GM04503 (cell line): ENCODE measurements at places on chromosomes 12 and 14.

GRCh38 chr14:102927878-102928411 is 5.5 kb downstream of the AMN start:
- no peak for DNase-seq

- DNase-seq, result no peak
Observed at GRCh38 chr14:33792009-33792719, 158.7 kb downstream of the EGLN3 start.

GRCh38 chr12:128008341-128008740 is 258.6 kb upstream of the TMEM132C start:
- DNase-seq, result no peak

DNA sequence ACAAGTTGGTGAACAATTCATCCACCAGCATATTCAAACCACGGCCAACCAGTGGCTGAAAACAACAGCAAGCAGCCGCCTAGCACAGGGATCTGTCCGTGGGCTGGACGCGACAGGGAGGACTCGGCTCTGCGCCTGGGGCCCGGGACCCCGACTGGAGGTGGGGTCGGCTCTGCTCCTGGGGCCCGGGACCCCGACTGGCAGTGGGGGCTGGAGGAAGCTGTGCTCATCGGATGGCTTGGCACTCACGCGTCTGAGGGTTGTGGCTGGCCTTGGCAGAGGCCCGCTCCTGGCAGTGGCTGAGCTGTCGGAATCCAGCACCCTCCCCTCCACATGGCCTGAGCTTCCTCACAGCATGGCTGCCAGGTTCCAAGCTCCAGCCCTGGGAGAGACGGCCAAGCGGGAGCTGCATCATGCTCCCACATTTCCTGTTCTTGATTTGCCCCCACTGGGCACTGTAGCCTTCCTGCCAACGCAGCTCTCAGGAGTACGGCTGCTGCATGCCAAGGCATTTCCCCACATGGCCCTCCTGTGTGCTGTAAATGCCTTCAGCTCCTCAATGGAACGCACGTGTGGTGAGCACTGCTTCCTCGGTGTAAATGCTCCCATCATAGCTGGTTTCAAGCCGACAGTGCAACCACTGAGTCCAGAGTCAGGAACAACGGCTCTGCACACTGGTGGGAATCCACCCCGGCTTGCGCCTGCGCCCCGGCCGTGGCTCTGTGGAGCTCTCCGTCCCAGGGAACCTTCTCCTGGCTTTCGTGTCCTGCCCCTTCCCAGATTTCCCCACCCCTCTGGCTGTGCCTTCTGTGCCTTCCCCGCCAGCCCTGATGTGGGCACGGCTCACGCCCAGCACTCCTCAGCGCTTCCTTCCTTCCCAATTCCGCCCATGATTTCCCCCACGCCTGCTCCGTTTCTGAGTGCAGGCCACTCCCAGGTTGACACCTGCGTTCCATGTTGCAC is 7.3 kb upstream of the GALNT9 start:
- no peak for DNase-seq

DNA sequence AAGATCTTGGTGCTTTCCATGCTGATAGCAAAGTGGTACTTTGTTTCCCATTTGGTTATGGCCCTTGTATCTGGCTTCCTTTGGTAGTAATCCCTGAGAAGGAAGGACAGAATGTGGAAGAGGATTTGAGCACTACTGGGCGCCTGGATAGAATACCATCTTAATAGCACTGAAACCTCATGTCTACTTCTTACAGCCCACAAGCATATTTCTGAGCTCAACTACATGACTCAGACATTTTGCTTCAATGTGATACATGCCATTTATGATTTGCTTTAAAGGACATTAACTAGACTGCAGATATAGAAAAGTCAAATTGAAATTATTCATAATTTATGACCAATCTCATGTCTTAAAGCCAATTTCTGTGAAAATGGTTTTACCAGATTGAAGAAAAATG is 80.4 kb downstream of the LIN7A start:
- no peak for DNase-seq

- DNase-seq, result no peak
Observed at GRCh38 chr12:3243376-3244084, 166.4 kb downstream of the TSPAN9 start.

GRCh38 chr12:8742501-8742900 is 44.7 kb downstream of the RIMKLB start:
- DNase-seq, result peak; percentile 54

- peak; percentile 94 for DNase-seq
Observed at GRCh38 chr12:1517007-1517406, 77.4 kb downstream of the FBXL14 start.

- no peak for DNase-seq
Observed at GRCh38 chr14:49865431-49865859, 12.9 kb upstream of the NEMF start.

GRCh38 chr14:58737511-58737910 is 99.7 kb downstream of the DACT1 start:
- DNase-seq, result no peak

GRCh38 chr12:43052441-43052840 is 462.9 kb upstream of the PRICKLE1 start:
- no peak for DNase-seq

GRCh38 chr12:93426412-93426805 is 15.3 kb downstream of the UBE2N start:
- DNase-seq, result no peak

GRCh38 chr12:19799216-19799615 is 359.9 kb downstream of the AEBP2 start:
- DNase-seq, result no peak

- DNase-seq, result no peak
Observed at GRCh38 chr12:62098132-62098531, 162.1 kb upstream of the USP15 start.

GRCh38 chr12:48031135-48031960 is 27.1 kb upstream of the COL2A1 start:
- DNase-seq, result no peak

- DNase-seq, result no peak
Observed at GRCh38 chr14:72788255-72788654, 105.6 kb downstream of the DPF3 start.

- DNase-seq, result no peak
Observed at GRCh38 chr14:69999261-69999674, 120.1 kb downstream of the SMOC1 start.

DNA sequence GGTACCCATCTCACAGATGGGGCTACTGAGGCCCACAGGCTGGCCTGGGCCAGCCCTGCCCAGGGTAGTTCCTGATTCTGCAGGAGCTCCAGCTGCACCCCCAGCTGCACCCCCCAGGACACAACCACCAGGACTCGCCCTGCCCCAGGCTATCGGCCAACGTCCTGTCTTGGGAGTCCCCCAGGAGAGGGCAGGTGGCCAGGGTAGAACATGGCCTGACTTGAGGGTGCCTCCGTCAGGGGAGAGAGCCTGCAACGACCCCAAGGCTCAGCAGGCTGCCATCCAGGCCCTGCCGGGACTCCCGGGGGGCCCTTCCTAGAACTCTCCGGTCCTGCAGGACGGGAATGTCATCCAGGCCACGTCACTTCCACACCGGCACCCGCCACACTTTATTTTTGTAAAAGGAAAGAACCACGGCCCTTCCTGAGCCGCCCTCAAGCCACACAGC is 15.8 kb downstream of the JAG2 start:
- DNase-seq, result no peak

GRCh38 chr12:93130366-93131054 is 201.4 kb upstream of the EEA1 start:
- no peak for DNase-seq

DNA sequence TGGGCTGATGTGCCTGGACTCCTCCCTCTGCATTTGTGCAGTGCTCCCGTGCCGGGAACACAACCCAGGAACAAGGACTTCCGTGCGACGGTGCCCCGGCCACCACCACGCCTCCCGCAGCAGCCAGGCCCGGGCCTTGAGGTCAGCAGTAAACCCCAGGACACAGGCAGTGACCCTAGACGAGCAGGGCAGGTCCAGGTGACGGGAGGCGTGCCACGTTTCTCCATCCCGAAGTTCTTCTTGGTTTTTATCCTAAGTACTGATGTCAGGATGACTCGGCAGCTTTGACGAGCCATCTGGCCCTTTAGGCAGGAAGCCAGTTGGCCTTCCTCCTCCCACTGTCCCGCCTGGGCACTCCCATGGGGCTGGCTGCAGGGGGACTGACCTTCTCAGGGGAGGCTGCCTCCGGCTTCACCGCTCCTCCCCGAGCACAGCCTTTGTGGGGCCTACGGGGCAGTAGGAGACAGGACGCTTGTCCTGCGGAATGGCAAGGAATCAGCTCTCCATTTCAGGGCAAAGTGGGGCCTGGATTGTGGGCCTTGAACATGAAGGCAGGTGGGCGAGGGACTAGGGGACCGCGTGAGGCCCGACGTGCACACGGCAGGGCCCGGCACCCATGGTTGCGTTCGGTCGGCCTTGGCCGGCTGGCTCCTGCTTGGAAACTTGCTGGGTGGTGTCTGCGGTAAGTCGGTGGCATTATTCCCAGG is 94.1 kb downstream of the FBXL14 start:
- DNase-seq, result peak; percentile 56

DNA sequence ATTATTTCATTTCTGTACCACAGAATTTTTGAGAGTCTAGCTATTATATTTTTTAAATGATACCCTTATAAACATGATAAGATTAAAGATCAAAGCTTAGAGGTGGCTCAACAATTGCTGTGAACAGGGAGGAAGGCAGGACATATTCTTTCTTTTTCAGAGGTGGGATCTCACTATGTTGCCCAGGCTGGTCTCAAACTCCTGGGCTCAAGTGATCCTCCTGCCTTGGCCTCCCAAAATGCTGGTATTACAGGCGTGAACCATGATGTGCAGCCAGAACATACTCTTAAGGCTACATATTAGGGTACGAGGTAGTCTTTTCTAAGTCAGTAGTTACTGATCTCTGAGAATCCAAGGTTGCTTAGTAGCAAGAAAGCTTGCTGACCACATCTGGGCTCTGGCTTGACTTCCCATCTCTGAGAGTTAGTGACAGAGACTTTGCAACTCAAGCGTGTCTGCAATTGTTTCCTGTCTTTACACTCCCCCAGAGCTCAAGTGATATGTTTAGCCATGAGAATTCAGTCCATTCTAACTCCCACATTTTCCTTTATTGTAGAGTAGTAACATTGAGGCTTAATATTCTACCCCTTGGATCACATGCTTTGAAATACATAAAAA is 8.6 kb downstream of the RAB5B start:
- DNase-seq, result no peak

GRCh38 chr12:113202300-113203075 is 17.0 kb downstream of the RITA1 start:
- DNase-seq, result no peak

DNA sequence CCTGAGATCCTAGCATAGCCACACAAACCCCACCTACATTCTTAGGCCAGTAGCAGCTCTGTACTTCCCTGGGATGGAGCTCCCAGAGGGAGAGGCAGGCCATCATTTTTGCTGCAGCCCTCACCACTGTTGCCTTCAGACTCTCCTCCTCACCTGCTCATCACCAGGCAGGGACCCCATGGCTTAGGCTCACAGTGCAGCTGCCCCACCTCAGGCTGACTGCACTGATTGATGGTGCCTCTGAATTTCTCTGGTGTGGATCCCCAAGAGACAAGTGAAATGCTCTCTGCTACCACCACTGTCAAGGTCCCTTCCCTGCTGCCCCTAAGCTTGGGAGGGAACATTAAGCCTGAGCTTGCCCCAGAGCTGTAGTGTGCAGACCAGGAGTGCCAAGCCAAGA is 76.2 kb downstream of the TMTC3 start:
- no peak for DNase-seq

DNA sequence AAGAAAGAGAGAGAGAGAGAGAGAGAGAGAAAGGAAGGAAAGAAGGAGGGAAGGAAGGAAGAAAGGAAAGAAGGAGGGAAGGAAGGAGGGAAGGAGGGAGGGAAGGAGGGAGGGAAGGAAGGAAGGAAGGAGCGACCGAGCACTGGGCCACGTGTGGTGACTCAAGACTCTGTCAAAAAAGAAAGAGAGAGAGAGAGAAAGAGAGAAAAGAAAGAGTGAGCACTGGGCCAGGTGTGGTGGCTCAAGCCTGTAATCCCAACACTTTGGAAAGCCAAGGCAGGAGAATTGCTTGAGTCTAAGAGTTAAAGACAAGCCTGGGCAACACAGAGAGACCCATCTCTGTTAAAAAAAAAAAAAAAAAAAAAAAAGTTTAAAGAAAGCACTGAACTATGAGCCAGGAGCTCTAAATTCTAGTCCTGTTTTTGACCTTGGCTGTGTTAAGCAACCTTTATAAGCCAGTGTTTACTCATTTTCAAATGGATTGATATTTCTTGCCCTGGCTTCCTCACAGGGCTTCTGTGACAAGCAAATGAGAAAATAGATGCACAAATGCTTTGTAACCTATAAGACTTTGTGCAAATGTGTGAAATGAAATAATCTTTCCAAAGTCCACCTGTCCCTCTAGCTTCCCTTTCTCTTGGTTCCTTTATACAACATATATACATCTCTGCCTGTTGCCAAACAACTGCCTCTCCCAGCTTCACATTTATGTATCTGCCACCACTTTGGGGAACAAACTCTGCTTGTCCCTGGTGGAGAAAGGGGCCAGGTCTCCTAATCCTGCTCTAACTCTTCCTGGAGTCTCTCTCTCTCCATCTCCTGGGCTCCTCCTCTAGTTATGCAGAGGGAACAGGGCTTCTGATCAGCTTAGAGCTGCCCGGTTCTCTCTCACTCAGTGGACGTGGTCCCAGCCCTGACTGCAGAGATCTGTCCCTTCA is 16.1 kb upstream of the PLEKHG6 start:
- no peak for DNase-seq

DNA sequence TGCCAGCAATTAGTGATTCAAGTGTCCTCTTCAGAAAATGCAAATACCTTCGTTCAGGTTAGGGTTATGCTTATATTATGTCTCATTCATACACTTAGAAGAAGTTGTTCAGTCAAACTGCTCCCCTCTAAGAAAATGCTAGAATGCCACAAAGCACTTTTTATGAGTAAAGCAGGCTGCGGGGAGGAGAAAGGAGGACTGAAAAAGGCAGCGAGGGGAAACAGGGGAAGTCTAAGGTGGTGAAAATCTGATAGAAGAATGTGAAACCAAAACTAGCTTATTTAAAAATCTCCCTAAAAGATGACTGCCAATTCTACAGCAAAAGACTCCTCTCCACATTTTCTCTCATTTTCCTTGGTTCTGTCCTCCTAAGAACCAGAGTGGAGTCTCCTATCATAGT is 70.1 kb downstream of the PRKD1 start:
- DNase-seq, result no peak

DNA sequence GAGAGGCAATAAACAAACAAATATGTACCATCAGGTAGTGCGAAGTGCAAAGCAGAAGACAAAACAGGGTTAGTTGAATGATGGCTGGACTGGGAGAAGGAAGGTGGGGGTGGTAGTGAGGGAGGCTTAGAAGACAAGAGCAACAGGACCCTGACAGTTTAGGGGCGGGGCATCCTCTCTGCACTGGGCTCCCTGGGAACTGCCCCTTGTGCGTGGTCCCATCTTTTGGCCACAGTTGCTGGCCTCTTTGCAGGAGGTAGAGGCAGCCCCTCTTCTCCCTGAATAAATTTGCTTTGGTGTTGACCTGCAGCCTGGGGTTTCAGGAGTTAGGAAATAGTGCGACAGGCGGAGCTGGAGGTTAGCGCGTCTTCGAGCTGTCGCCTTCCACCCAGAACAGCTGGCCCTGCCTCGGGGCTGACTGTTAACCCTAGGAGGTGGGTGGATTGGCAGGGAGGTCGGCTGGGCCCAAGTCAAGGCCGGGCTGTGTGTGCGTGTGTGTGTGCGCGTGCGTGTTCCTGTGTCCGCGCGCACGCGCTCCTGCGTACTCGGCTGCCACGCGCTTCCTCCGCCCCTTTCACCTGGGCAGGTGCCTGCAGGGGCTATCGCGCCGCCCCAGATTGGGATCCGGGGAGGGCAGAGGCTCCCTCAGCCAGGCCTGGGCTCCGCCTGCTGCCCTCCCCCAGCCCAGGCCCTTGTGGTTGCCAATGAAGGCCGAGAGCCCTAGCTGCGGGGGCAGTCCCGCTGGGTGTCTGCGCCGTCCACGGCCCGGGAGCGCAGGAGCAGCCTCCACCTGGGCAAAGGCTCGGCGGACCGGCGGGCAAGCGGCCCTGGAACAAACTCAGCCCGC is 180.8 kb downstream of the ADCK1 start:
- DNase-seq, result no peak
